Small intestine (tissue), 16 donors: ENCODE measurements at places on chromosomes 11 and 22.
A peak's percentile ranks its signal among the peaks of the same experiment; 100 is the strongest.

DNA sequence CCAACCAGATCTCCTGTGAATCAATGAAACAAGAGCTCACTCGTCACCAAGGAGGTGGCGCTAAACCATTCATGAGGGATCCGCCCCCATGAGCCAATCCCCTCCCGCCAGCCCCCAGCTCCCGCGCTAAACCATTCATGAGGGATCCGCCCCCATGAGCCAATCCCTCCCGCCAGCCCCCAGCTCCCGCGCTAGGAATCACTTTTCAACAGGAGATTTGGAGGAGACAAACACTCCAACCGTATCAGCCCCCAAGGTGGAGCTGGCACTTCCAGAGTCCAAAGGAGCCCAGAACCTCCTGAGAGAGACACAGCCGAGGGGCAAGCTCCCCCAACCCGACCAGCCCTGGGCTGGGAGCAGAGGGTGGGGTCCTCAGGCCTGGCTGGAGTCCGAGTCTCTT, 40.9 kb upstream of the PRR5 start:
- DNase-seq: no peak

DNA sequence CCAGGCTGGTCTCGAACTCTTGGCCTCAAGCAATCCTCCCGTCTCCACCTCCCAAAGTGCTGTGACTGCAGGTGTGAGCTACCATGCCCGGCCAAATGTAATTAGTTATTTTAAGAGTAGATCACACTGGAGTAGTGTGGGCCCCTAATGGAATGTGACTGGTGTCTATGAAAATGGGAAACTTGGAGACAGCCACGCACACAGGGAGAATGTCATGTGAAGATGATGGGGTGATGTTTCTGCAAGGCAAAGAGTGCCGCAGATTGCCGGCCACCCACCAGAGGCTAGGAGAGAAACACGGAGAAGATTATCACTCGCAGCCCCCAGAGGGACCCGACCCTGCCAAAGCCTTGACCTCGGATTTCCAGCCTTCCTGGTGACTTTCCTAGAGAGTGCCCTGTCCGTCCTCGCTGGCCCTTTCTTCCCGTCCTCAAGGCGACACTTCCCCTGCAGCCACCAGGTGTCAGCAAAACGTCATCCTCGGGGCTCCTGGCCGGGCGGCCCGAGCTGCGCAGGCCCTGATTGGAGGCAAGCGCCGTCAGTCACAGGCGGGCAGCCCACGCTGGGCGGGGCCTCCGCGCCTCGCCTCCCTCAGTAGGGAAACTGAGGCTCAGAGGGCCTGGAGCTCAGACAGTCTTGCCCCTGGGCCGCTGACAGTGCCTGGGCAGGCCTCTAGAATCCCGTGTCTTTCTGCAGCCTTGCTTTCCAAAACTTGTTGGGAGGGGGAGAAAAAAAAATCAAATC, 16.3 kb downstream of the CRYBB2 start:
- peak; percentile 79 for DNase-seq

DNA sequence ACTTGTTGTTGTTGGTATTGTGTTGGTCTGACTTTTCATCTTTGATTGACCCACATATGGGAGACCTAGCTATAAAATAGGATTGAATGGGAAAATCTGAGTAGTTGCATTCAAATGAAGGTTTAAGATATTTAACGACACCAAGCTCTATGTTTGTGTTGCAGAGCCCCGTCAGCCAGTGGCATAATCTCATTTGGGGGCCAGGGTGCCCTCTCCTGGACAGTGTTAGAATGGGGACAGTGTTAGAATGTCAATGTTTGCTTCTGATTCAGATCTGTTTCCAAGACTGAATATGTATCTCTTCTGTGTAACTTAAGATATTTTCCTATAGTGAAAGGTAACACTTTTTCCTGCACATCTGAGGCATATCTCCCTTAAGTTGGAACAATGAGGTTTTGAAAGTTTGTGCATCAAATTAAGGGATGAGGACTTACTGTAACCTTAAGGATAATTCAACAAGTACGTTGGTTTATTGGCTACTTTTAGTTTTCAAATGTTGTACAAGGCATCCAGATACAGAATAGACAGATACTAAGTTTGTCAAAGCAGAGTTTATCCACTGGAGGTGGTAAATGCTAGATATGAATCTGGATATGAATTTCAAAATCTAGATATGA, 5.3 kb upstream of the OR52M1 start:
- DNase-seq: peak; percentile 61

DNA sequence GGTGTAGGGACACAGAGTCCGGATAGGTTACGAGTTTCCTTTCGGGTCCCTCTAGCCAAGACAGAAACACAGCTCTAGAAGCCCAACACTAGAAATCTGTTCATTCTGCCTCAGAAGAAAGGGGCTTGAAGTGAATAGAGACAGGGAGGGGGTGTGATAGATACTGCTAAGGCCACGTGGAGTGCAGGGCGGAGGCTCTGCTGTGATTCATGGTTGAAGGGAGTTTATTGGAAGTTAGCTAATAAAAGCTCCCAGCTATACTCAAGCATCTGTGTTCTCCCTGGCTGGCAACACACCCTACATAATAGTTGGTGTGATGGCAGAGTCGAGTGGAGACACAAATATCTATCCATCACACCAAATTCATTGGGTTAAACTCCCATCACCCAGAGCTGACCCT, 337.4 kb downstream of the CADM1 start:
- no peak for DNase-seq

GRCh38 chr11:17077240-17077519, 287 bp downstream of the RPS13 start:
- DNase-seq: no peak

GRCh38 chr11:134544095-134544815, 132.2 kb upstream of the B3GAT1 start:
- no peak for DNase-seq

GRCh38 chr11:15622231-15622890, 507.6 kb downstream of the INSC start:
- no peak for DNase-seq

GRCh38 chr11:9077164-9077563, 14.2 kb downstream of the SCUBE2 start:
- no peak for DNase-seq

- DNase-seq: no peak
Measured at GRCh38 chr11:104060820-104061219, 24.4 kb downstream of the DDI1 start.

- no peak for DNase-seq
Measured at GRCh38 chr11:104484804-104485554, 321.0 kb upstream of the PDGFD start.

DNA sequence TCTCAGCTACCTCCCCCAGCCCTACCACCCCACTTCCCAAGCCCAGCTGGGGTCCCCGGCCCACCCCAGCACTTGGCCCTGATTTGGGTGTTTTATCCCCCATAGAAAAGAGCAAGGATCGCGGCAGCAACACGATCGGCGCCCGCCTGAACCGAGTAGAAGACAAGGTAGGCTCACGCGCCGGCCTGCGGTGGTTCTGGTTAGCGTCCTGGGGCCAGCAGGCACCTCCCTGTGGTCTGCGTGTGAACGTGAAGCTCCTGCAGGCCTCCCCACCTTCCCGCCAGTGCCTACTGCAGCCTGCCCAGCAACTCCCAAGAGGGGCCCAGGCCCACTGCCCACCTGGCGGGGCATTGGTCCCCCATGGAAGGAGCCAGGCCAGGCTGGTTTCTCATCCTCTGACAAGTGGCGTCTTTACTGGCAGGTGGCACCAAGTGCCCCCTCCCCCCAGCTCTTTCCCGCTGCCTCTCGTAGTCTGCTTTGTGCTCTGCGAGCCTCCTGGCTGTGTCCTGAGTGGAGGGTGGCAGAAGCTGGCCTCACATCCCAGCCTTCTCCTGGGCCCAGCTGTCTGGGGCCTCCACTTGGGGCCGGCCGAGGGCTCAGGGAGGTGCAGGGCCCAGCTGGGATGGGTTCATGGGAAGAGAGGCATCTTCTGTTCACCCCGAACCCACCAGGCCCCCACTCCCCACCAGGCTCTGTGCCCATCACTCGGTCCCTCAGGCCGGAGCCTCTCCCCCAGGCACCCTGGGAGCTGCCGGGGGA, 78.3 kb upstream of the KCNQ1OT1 start:
- DNase-seq: peak; percentile 25

- peak; percentile 36 for DNase-seq
Measured at GRCh38 chr11:10413268-10413667, 41.8 kb upstream of the AMPD3 start.

DNA sequence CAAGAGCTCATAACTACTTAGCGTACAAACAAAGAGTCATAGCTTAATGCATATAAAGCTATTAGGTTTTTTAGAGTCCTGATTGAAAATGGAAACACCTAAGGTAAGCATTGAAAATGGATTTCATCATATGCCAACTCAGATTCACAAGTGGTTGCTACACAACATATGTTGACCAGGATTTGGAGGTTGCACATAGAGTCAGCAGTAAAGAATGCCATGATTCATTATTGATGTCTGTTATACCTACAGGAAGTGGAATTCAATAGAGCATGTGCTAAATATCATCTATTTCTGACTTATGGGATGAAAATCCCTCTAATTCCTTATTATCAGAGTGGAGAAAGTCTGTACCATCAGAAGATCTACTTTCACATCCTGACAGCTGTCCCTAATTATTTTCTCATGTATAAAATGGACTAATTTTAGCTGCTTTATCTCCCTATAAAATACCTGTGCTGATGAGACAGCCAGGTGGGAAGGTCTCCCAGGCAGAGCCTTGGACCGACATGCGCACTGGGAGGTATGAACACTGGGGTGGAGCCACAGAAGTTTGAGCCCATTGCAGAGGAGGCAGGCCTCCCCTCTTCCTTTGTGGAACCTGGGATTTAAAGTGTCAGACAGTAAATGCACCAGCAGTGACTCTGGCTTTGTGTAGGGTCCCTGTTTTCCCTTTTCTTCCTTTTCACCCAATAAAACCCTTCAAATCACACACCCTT, 204.2 kb downstream of the AASDHPPT start:
- DNase-seq: no peak

GRCh38 chr11:108818971-108819370, 154.1 kb downstream of the DDX10 start:
- DNase-seq: no peak

DNA sequence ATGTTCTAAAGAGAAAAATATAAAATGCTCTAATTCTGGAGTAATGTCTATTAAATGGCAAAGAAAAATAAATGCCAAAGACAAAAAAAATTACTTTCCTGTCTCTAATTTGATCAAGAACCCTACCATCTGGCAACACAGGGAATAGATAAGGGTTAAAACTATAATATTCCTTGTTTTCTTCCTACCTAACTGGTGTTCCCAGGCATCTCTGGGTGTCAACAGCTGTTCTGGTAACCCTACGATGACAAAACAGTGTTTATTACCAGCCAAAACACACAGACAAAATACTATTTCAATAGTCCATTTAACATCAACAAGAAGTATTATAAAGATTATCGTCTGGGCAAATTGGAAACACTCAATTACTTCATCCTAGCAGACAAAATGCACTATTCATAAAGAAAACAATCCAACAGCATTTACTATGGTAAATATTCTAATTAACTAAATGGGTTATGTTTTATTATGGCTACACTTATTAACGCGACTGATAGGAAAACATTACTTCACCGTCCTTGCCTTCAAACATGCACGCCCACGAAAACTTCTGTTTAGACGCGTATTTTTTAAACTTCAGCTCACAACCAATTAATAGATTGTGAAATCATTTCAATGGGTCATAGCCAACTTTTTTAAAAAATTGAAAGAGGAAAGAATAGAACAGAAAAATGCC, 50.6 kb downstream of the LGR4 start:
- DNase-seq: no peak

DNA sequence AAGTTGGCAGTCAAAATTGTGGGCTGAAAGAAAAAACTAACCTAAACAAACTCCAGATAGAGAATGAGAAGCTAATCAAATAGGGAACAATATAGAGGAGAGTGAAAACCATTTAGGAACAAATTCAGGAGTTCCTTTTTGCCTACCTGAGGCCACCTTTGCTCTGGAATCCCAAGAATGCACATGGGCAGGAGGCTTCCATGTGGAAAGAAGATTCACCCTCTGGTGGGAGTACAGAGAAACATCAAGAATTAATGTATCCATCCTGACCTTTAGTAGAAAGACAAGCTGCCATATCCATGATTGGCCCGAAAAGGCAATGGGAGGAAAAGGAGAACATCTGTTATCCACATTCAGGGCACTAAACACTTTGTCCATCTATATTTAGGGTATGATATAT, 35.0 kb upstream of the MRGPRX1 start:
- DNase-seq: no peak

- no peak for DNase-seq
Measured at GRCh38 chr11:44623731-44624491, 58.4 kb downstream of the CD82 start.

DNA sequence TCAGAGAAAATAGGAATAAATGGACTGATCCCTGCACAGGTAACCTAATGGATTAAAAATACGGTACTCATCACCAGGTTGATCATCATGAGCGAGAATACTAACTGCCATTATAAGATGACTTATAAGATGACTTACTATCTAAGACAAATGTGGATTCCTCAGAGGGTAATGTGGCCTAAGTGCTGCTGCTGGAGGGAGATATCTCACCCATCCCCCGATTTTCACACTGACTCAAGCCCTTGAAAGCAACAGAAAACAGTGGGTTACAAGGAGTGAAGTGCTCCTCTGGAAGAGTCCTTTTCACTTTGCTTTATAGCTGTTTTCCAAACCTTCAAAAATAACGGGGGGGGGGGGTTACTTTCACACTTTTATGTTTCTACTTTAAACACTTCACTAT, 920 bp downstream of the TMEM218 start:
- DNase-seq: no peak

GRCh38 chr11:67636962-67637361, 2.6 kb downstream of the TBX10 start:
- no peak for DNase-seq

- no peak for DNase-seq
Measured at GRCh38 chr11:121414141-121414913, 37.8 kb upstream of the SORL1 start.

- no peak for DNase-seq
Measured at GRCh38 chr22:40007853-40008710, 13.3 kb downstream of the FAM83F start.

DNA sequence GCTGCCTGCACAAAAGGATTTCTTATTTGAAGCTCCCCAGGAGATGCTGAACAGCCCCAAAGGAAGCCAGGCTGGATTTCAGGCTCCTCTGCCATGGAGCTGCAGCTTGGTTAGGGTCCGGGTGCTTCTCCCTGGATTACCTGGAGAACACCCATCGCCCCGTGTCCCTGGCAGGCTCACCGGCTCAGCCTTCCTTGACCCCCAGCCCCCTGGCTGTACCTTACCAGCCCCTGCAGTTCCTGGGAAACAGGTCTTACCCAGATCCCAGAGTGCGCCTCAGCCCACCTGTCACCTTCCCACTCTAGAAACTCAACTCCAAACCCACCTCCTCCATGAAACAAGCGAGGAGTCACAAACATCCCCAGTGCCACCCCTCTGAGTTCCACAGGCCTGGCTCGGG, 45.3 kb upstream of the CD5 start:
- no peak for DNase-seq

GRCh38 chr22:37631448-37632173, 7.9 kb upstream of the SH3BP1 start:
- DNase-seq: peak; percentile 71

DNA sequence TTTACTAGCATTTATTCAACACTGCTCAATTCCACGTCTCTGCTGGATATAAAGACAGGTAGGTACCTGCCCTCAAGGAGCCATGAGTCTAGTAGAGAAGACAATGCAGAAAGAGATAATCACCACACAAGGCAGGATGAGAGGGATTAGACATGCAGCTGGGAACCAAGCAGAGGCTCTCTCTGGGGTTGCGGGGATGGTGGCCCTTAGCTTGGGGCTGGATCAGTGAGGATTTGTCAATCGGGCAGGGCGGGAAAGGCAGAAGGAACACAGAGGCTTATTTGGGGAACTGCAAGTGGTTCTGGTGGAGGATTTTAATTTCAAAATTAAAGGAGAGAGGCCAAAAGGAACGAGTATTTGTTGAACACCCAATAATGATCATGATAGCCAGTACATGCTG, 8.5 kb upstream of the DMC1 start:
- DNase-seq: no peak

- no peak for DNase-seq
Measured at GRCh38 chr11:119934267-119934666, 203.6 kb downstream of the TRIM29 start.
